ENCODE measurements at places on chromosomes 6 and 20.

GRCh38 chr6:84771756-84772356 is 7.5 kb upstream of the TBX18 start:
- no peak for DNase-seq

DNA sequence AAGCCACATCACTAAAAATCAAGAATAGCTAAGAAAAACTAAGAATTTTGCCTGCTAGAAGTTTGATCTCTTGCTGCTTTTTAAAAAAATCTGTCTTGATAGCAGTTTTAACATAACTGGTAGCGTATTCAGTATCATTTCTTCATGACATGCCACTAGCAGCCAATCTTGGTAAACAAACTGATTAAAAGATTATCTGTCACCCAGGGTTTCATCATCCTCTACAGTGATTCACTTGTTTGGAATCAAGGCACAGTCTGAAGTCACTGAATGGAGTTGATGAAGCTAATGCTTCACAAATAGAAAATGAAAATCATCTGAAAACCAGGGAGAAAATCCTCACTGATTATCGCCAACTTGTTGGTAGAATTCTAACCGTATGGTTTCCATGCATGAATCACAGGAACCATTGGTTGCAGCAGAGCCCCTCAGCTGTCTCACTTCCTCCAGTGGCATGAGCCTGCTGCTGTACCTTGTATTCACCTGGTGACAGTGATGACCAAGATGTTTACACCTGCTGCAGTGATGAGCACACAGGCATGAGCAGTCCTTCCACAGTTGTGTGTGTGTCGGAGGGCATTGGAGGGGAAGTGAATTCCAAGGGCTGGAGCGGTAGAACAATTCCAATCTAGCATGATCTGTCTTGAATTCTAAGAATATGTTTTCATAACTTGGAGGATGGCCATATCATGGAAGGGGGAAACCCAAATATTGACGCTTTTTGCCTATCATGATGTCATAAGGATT is 275.0 kb downstream of the KHDC1L start:
- no peak for DNase-seq

GRCh38 chr20:39630215-39630908 is 668.2 kb downstream of the DHX35 start:
- DNase-seq, result no peak

- DNase-seq, result no peak
These were observed 2.9 kb downstream of the ADGRF5 start for GRCh38 chr6:46918806-46919205.

GRCh38 chr20:24488064-24488799 is 18.8 kb downstream of the SYNDIG1 start:
- DNase-seq, result no peak

DNA sequence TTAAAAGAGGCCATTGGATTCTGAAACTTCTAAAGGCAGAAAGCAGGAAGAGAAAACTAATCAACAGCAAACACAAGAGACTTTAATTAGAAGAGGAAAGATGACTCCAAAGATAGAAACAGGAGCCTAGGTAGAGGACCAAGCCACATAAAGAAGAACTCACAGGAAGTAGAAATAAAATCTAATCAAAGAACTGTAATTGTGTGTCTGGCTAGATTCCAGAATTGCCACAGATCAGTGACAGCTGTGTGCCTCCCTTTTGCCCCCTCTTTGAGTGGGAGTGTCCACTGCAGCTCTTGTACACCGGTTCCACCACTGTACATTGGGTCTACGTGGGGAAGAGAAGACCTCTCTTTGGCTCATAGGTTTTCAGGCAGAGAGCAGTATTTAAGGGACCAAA is 22.3 kb upstream of the THEMIS start:
- DNase-seq, result no peak

GRCh38 chr6:111866857-111867256 is 6.4 kb downstream of the FYN start:
- no peak for DNase-seq

GRCh38 chr6:31317036-31317435 is 39.9 kb downstream of the HLA-B start:
- no peak for DNase-seq

DNA sequence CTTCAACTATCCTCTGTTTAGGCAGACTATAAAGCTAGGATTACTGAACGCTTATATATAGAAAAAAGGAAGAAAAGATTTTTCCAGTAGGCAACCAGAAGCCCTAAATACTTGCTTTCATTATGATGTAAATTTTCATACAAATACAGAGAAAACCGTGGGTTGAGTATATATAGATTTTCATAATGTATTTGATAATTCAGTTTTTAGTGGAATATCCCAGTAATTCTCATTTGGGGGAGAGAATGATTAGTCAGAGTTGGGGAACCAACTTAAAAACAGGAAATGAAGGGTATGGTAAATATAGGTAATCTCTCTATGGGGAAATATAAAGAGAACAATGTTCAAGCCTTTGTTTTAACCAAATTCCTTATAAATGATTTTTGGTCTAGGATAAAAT is 154.0 kb upstream of the CITED2 start:
- DNase-seq, result no peak

DNA sequence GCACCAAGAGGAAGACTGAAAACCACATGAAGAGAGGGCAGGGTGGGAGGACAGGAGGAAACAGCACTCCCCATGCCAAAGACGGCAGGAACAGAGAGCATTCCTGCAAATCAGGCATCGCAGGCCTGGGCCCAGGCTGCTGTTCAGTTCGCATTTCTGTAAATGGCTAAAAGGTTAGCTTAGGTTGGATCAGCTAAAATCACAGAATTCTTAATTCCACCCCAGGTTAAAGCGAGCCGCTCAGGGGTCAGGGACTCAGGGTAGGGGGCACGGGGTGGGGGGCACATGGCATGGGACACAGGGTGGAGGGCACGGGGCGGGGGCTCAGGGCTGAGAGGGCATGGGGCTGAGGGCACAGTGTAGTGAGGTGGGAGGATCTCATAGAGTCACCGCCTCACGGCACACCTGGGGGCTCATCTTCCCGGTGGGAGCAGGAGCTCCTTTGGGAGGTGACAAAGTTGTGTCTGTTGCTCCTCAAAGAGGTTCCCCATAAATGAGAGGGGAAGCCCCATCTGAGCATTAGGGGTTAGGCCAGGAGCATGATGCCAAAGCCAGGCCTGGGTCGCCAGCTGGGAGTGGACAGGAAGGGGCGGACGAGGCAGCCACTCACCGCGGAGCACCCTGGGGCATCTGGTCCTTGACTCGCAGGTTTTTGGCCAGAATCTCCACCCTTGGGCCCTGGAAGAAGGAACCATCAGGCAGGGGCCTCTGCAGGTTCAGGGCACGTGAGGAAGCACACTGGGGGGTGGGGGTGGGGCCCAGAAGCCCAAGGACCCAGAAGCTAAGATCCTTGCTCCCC is 200.7 kb downstream of the PREX1 start:
- DNase-seq, result no peak

DNA sequence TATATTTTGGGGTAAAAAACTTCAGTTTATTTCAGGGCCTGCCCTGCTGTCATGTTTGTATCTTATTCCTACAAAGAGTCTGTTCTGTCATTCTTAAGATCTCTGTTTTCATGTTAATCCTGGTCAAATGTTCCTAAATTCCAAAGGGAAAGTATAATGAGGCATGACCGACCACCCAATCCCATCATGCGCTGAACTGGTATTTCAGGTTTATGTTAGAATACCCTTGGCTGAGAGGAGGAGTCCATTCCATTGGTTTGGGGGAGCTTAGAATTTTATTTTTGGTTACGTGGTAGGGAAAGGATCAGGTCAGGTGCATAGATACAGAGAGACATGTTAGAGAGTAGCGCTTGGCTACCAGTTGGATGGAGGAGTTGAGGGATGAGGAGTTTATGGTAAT is 25.7 kb downstream of the CFAP61 start:
- DNase-seq, result no peak

DNA sequence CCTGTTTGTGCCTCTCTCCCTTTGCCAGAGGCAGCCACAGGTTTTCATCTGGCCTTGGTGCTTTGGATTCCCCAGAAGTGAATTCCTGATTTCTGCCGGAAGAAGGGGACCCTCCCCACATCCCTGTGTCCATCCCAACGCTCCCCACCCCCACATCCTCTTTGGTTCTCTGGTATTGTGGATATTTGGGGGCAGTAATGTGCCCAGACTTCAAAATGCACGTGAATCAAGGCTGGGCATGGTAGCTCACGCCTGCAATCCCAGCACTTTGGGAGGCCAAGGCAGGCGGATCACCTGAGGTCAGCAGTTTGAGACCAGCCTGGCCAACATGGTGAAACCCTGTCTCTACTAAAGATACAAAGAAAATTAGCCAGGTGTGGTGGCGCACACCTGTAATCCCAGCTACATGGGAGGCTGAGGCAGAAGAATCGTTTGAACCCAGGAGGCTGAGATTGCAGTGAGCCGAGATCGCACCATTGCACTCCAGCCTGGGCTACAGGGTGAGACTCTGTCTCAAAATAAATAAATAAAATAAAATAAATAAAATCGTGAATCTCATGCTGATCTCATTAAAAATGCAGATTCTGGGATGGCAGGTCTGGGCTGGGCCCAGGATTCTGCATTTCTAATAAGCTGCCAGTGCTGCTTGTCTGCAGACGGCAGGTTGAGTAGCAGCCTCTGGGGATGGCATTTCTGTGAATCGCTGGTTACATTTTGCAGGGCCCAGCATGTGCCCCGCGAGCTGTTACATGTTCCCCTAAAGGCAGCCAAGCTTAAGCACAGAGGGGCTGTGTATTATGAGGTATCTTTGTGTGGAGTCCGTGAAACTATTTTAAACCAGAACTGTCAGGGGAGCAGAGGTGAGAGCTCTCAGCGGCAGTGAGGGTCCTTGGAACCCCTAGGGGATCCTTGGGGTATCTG is 49.0 kb downstream of the SYNJ2 start:
- no peak for DNase-seq

DNA sequence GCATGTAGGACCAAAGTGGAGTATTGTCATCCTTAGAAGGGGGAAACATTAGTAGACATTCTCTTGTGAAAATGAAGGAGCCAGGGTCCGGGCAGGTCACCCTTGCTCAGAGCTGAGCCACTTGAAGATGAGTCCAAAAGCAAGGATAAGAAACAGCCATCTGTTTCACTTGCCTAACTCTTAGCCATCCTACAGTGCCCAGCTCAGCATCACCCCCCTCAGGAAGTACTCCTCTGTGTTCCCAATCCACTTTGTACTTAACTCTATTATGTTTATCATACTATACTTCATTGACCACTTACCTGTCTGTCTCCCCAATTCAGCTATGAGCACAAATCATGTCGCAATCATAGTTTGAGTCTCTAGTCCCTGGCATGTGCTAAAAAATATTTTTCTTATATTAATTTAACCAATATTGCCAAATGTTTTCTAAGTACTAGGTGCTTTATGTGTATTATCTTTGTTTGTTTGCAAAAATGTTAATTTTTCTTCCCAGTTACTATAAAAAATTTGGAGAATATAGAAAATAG is 8.1 kb upstream of the TOX2 start:
- DNase-seq, result no peak

DNA sequence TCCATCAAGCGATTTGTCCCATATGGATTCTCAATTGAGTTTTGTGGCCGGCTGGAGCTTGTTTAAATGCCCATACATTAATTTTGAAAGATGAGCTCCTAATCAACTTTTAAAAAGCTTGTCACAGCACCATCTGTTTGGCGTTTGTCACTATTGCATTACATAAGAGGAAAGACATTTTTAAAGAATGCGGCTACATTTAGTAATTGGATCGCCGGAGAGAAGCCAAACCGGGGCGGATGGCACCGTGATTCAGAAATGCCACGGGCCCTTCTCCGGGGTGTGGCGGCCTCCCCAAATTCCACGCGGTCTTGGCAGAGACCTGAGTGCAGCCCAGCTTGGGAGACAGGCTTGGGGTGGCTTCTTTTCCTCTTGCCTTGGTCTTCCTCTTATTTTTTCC is 67.7 kb upstream of the ZNFX1 start:
- DNase-seq, result no peak

DNA sequence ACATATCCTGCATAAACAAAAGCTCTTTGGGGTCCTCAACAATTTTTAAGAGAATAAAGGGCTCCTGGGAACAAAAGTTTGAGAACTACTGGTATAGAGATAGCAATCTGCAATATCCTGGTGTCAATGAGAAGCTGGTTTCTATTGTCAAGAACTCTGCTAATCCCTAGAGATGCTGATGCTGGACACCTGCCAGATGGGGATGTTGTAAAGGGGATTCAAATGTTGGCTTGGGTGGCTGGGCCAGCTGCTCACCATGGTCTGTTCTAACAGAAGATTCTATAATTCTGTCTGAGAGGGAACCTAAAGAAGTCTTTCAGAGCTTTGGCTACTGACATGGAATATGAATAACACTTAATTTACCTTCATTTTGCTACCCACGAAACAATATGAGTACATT is 137.8 kb downstream of the BTBD9 start:
- DNase-seq, result no peak

GRCh38 chr6:100918152-100918551 is 37.0 kb upstream of the ASCC3 start:
- DNase-seq, result no peak

- DNase-seq, result no peak
These were observed 85.5 kb upstream of the C20orf144 start for GRCh38 chr20:33576432-33577125.

DNA sequence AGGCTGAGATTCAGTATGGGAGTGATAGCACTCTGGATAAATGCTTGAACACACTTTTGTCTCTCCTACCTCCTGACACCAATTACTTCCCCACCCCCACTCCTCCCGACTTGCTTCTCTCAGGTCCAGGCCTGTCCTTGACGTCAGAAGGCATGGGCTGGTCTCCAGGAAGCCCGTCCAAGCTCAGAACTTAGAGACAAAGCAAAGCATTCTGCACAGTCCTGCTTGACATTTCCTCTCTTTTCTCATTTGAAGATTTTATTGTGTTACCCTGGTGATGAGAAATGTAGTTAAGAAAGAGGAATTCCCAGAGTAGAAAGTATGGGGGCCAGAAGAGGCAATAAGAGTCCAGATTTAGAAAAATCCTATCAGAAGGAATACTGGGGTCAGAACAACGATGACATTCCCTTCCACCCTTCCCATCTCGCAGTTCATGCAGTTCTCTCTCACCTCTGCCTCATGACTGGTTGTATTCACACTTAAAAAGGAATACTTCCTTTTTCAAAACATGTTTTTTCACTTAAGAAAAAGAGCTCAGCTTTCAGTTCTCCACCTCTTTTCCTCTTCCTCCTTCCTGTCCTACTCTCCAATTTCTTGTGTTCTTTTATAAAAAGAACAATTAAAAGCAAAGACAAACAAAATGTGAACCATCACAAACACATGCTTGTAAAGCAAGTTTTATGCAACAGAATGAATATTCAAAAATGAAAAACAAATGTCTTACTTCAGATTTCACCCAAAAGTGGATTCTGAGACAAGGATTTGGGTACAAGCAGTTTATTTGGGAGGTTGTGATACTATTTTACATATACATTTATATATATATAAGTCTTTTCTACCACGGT is 18.5 kb upstream of the FAM184A start:
- no peak for DNase-seq

Measured in CD4-positive, alpha-beta memory T cell (primary cell).